ENCODE measurements at places on chromosomes 11 and 22.
A peak's percentile ranks its signal among the peaks of the same experiment; 100 is the strongest.

DNA sequence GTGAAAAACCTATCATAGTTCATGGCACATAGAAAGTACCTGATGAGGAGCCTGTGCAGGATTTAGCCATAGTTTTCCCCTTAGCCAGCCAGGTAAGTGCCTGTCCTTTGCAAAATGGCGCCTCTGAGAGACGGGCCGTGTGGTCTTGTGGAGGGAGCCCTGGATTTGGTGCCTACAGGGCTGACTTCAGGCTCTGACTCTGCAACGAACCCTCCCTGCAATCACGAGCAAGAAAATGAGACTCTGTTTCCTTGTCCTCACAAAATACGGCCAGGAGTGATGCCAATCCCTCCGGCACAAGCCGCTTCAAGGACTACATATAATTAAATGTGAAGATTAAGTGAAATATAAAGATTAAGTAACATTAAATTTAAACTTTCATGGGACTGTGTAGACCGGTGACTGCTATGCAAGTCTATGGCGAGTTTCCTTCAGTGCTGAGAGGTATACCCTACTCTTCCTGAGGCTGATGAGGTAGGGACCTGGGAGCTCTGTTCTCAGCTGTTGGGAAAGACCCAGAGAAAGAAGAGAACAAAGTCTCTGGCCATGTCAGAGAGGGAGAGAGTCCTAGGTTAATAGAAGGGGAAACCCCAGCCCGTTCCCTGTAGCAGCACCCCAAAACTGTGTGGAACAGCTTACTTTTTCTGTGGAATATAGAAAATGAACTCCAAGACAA lies 6.1 kb upstream of the CXCR5 start:
- no peak for DNase-seq

- no peak for DNase-seq
These were observed 11.1 kb downstream of the ALG9 start for GRCh38 chr11:111860257-111860656.

GRCh38 chr11:30917859-30918478 lies 331.8 kb upstream of the MPPED2 start:
- peak; percentile 51 for DNase-seq

- DNase-seq, result no peak
These were observed 15.1 kb downstream of the RCN1 start for GRCh38 chr11:32105871-32106560.

- DNase-seq, result no peak
These were observed 28.9 kb downstream of the RAB39A start for GRCh38 chr11:107957109-107957588.

GRCh38 chr11:47185305-47186075 lies 744 bp downstream of the PACSIN3 start:
- DNase-seq, result peak; percentile 86

DNA sequence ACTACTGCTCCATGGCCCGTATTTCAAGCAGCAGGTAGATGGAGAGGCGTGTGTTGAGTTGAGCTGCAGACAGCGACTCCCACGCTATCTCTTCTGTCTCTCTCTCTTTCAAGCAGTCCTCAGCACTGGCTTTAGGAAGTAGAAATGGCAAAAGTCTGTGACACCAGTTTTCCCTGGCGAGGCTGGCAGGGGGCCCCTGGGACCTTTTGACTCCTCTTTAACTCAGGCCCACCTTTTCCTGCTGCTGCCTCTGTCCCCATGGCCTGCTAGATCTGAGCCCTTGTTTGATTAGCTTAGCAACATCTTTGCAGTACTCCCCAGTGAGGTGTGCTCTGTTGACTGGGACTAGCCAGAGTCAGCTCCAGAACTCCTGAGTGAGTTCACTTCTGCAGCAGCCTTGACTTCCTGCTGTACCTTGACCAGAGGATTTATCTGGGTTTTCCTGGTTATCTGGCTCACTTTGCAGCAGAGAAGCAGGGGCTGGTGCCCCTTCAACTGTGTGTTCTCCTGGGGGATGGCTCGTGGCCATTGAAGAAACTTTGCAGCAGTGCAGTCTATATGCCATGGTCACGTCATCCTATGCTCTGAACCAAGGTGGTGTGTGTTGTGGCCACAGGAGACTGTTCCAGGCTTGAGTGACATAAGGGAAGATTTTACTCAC lies 183.9 kb downstream of the DBX1 start:
- no peak for DNase-seq

GRCh38 chr11:124865181-124865901 lies at the start of gene ROBO3:
Gene ROBO3 (plus strand): TSS chr11:124865432. CDS start chr11:124865578, 146 bp downstream.
- DNase-seq, result no peak

DNA sequence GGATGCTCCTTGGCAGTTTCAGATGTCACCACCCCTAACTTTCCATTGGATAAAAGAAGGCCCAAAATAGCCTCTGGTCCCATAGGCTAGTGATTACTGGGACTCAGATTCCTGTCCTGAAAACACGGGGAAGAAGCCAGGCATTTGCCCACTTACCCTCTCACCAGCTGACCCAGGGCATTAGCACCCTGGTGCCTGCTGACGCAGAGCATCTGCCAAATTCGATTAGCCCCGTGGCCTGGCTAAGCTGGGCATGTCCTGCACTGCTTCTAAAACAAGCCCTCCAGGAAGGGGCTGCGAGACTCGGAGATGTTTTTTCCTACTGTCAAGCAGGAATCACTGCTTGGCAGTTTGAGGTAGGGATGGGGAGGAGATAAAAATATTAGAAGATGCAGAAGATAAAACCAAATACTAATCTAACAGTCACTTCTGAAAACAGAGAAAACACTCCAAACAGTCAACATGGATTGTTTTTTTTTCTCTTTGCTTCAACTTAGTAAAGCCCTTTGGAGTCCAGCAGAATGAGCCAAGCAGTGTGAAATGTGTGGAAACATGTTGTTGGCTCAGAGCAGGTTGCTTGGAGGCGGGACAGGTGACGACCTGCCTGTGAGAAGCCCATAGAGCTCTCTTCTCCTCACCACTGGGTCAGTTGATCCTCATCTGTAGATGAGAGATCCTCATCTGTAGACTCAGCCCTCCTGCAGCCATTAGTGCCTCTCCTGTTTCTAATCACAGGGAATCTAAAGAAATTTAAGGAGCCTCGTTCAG lies 54.0 kb downstream of the BDNF start:
- no peak for DNase-seq

DNA sequence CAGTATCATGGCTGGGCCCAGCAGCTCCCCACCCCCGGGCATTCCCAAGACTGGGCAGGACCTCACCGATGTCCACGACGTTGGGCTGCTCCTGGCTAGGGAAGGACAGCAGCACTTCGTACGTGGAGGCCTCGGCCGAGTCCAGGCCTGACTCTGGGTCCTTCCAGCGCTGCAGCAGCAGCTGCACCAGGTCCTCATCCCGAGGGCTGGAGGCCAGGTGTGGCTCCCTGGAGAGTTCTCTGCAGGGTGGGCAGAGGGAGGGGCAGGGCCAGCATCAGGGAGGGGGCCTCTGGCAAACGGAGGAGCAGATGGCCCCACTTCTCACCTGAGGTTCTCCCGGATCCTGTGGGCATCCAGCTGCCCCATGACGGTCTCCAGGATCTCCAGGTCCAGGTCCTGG lies 341 bp downstream of the NAALADL1 start:
- DNase-seq, result no peak

DNA sequence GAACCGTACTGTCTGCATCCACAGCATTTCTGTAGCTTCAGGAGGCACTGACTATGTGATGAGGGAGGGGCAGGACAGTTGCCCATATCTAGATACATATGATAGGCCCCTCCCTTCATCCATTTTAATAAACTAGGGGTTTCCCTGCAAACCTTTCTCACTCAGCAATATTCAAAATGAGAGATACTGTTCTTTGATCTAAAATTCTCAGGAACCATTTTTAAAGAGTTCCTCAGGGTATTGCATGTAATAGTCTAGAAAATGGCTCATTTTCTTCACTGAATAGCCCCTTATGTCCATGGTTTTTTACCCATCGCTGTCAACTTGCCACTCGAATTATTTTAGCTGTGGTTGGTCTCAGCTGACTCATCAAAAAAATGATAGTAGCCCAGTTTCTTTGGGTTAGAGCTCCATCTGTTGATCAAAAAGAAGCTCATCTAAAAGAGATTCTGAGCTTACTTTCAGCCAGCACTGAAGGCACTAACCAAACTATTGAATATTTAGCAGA lies 37.0 kb upstream of the DNAJB7 start:
- peak; percentile 80 for DNase-seq

DNA sequence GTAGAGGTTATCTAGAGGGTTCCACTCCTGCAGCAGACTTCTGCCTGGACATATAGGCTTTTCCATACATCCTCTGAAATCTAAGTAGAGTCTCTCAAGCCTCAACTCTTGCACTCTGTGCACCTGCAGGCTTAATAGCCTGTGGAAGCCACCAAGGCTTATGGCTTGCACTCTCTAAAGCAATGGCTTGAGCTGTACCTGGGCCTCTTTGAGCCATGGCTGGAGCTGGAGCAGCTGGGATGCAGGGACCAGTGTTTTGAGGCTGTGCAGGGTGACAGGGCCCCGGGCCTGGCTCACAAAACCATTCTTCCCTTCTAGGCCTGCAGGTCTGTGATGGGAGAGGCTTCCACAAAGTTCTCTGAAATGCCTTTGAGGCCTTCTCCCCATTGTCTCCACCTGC lies 2.9 kb upstream of the NXPE4 start:
- DNase-seq, result no peak

- no peak for DNase-seq
These were observed 7.6 kb upstream of the PARVG start for GRCh38 chr22:44173154-44173553.

GRCh38 chr11:43537833-43538615 lies 142.5 kb upstream of the HSD17B12 start:
- DNase-seq, result no peak

DNA sequence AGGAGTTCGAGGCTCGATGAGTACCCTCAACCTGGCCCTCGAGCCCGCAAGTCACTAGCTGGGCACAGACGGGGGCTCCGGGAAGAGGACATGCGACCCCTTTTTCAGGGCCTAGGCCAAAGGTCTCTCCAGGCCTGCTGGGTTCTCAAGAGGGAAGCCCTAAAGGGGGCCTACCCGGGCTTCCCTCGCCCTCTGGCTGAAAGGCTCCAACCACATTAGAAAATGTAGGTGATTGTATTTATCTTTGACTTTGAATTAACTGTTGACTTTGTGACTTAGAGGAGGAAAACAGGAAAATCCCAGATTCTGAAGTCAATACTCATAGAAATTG lies 7.3 kb upstream of the PAX6 start:
- DNase-seq, result no peak

GRCh38 chr11:85913513-85913912 lies 58.3 kb downstream of the CCDC83 start:
- DNase-seq, result no peak

DNA sequence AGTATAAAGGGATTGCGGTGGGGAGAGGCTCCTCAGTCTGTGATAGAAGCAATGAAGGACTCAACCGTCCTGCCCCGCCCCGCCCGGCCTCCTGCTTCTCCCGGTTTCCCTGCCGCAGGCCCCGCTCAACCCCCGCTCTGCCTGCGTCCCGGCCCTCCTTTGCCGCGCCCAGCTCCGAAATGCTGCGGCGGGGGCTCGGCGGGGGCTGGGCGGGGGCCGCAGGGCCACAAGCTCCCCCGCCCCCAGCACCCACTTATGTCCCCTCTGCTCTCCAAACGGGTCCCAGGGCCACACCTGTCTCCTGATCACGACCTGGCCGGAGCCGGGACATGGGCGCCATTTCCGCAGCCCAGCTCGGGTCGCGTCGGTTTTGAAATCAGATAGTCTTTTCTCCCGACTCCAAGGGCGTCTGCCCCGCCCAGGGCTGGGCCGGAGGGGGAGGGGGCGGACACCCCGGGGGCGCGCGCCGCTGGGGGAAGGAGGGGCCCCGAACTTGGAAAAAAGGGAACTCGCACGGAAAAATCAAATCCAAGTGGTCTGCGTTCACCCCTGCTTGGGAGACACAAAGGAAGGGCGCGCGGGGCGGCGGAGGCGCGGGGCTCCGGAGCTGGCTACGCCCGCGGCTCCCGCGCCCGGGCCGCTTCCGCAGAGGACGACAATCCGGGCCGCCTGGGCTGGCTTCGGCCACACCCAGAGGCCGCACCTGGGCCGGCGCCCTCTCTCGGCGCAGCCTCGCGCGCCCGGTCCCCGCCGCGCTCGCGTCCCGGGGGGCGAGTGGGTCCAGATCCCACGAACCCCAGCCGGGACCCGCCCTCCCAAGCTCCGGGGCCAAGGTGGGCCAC lies 70.6 kb upstream of the EP300 start:
- DNase-seq, result peak; percentile 74

DNA sequence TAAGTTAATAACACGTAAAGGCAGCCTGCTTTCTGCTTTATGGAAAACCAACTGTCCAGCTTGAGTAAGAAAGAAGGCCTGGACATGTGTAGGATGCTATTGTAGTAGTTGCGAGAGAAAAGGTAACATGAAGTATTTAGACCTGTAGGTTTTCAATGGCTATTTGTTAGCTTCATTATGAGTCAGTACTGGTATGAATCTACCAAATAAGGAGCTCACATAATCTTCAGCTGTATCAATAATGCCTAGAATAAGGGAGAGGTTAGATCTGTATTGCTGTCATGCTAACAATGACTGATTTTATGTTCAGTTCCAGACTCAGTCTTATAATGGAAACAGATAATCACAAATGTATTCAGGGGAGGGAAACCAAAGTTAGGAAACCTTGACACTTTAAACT lies 550.3 kb downstream of the CNTN5 start:
- no peak for DNase-seq

- no peak for DNase-seq
These were observed 21.4 kb downstream of the CHKA start for GRCh38 chr11:68099474-68100405.

GRCh38 chr11:68276861-68277260 lies 5.1 kb upstream of the C11orf24 start:
- DNase-seq, result no peak

DNA sequence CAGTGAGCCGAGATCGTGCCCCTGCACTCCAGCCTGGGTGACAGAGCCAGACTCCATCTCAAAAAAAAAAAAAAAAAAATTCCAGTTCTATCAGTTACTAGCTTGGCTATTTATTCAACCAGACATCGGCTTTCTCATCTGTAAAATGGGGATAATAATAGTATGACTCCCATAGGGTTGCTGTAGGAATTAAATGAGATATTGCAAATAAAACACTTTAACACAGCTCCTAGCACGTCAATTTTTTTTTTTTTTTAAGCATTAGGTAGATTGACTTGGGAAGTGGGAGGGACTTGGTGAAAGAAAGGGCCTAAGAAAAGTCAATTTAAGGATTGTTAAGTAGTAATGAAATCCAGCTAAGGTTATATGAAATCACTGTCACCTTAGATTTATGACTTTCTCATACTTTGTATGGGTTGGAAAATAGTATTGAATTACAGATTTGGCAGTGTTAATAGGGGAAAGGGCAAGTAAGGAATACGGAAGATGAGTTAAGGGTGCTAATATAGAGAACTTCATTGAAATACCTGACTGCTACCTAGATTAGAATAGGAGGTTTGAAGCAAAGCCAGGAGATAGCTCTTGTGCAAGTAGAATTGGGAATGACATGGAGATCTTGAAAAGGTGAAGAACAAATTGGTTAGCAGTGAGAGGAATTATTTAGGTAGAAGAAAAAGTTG lies 28.8 kb downstream of the BIRC2 start:
- DNase-seq, result no peak

GRCh38 chr11:70799386-70799785 lies 401.1 kb downstream of the CTTN start:
- DNase-seq, result no peak

- peak; percentile 98 for DNase-seq
These were observed 104.0 kb downstream of the PDE2A start for GRCh38 chr11:72569966-72570892.
